ENCODE measurements at places on chromosomes 11 and 22. TPM values are rescaled to one million over a fixed set of nuclear protein-coding genes. Genes with fewer than 3 reads are reported as not detected.

- no peak for DNase-seq
These were observed 340.1 kb downstream of the NTM start for GRCh38 chr11:131710511-131710910.

DNA sequence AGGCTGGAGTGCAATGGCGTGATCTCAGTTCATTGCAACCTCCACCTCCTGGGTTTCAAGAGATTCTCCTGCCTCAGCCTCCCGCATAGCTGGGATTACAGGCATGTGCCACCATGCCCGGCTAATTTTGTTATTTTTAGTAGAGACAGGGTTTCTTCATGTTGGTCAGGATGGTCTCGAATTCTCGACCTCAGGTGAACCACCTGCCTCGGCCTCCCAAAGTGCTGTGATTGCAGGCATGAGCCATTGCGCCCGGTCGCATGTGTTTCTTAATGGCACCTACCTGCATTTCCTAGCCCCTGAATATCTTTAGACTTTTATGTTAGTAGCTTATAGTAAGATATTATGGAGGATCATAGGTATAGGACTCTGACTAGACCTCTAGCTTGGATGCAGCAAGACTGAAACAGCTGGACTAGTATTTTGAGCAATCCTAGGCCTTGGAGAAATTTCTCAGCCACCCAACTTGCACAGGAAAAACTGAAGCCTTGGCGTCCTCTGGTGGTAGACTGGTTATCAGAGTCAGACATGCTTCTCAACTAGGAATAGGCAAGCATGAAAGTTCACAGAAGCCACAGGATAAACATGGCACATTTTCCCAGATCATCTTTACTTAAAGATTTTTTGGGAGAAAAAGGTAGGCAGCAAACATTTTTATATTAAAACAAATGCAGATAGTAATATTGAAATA lies 22.7 kb upstream of the C1QTNF4 start:
- DNase-seq, result no peak

DNA sequence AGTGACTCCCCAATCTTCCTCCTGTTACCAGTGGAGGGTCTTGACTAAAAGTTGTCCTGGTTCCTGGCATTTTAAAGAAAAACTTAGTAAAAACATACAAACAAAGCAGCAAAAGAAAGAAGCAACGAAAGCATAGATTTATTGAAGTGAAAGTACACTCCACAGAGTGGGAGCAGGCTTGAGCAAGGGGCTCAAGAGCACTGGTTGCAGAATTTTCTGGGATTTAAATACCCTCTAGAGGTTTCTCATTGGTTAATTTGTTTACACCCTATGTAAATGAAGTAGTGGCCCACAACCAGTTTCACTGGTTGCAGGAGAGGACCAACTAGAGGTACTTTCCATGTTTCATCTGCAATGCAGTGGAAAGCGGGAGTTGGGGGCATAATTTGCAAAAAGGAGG lies 10.7 kb downstream of the FAM111B start:
- DNase-seq, result no peak

- no peak for DNase-seq
These were observed 304.1 kb downstream of the C11orf87 start for GRCh38 chr11:109726061-109726460.

DNA sequence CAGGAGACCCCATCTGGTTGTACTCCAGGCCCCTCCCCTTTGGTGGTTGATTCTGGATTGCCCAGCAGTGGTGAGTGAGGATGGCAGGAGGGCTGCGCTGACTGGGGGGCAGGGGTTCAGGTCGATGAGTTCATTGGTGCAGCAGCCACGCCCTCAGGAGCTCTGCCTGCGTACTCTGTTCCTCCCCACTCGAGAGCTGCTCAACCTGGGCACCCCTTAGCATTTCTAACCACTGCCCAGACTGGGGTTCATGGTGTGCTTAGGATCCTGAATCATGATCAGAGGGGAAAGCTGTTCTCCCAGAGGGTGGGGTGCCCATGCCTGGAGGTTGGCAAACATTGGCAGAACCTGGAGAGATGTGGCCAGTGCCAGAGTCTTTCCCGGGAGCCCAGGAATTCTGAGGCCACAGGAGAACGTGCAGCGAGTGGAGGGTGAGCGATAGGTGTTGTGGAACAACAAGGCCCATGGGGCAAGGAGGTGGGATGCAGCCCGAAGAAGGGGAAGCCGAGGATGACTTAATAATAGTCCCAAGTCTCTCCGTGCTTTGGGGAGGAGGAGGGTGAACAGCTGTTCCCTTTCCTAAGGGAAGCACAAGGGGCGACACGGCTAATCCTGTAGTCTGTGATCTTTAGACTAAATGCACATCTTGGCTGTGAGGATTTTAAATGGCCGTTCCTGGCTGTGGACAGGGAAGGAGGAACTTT lies 75.5 kb downstream of the SCN3B start:
- DNase-seq, result no peak

- no peak for DNase-seq
These were observed 602.6 kb upstream of the API5 start for GRCh38 chr11:42709216-42709615.

DNA sequence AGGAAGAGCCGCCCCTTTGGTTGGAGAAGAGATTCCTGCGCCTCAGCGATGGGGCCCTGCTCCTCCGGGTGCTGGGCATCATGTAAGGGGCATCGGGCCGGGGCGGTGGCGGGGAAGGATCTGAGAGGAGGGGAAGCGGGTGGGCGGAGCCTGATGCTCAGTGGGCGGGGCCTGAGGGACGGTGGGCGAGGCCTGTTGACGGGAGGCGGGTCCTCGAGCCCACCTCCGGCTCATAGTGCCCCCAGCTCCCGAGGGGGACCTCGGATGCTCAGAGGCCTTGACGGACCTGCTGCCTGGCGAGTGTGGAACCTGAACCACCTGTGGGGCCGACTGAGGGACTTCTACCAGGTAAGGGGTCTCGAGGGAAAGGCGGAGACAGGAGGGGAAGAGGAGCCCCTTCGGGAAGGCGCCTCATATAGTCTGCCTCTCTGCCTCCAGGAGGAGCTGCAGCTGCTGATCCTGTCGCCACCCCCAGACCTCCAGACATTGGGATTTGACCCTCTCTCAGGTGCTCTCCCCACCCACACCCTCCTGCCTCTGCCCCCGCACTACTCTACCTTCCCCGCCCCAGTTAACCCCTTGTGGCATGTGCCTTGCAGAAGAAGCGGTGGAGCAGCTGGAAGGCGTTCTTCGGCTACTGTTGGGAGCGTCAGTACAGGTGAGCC lies 799 bp downstream of the CCDC88B start:
- no peak for DNase-seq

C11orf87 gene
- 0.04 TPM for polyA plus RNA-seq

LMNTD2 gene
- polyA plus RNA-seq, result 2.8 TPM

SMIM35 gene
- polyA plus RNA-seq, result 0.31 TPM

SCGB1A1 gene
- 11.8 TPM for polyA plus RNA-seq
